CD4-positive, alpha-beta T cell treated with Interleukin-2 at 100 ng/mL for 4 hours (primary cell): ENCODE measurements at places on chromosomes 11 and 22.

DNA sequence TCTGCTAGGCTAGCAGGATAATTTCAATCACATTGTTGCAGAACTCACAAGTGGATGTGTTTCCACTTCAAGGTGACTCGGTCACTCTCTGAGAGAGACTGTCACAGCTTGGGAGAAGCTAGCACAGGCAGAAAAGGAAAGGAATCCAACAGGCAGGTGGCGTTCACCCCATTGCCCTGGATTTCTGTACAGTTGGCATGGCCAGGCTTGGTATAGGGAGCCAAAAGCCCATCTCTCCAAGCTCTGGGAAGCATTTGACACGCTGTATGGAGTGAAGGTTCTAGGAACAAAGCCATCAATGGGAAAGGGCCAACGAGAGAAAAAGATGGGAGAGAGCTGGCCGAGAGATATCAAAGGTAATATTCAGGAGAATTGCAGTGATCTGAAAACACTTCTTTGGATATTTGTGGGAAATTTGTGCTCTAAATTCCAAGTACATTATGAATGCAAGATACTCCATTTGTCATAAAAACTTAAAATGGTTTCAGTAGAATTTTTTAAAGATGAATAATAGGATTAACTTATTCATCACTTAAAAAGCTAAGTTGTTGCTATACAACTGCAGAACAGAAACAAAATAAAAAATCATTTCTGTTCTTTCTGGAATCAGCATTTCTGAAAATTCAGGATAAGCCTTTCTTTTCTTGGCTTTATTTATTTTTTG lies 223.5 kb upstream of the NTM start:
- DNase-seq = no peak

DNA sequence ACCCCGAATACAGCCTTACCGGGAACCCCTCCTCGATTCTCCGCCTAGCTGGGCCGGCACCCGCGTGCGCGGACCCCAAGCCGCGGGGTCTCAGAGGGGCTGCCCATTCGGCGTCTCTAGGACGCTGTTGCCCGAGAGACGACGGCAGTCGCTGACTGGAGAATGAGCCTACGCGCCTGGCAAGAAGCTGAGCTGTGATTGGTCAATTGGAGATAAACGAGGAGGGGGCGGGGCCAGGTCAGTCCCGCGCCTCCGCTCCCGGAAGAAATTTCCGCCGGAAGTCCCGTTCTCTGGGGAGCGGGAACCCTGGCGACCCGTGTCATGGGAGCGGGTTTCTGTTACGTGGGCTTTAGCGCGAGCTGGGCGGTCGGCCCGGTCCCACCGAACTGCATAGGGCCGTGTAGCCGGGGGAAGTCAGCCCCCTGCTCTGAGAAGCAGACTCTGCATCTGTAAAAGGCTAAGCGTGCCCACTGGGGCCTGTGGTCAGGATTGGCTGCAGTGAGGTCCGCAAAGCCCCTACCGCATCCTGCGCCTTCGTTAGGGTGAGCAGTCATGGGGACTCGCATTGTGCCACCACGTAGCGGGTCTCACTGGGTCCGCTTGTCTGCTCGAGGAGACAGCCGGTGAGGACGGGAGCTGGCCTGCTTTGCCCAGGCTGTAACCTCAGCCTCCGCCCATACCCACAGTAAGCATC lies at the start of gene EFCAB6:
TSS of gene EFCAB6 (minus strand) at position 157 of the 694 bp plus-strand sequence. CDS start 29,987 bp downstream, outside the sequence.
- DNase-seq = peak; percentile 91

DNA sequence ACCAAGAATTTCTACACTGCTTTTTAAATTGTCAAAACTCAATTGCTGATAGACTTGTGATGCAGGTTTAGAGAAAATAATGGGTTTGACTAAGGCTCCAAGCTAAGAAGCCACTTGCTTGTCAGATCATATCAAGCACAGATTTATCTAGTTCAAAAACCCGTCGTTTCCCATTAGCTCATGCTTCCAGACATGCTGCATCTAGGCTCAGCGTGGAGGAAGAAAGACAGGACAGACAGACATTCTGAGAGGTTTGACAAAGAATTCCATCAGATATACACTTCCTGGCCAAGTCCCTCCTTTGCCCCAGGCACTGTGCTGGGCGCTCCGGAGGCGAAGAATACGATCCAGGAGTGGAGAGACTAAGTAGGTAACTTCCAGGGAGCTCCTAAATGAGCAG lies 76.8 kb downstream of the KCNC1 start:
- no peak for DNase-seq

DNA sequence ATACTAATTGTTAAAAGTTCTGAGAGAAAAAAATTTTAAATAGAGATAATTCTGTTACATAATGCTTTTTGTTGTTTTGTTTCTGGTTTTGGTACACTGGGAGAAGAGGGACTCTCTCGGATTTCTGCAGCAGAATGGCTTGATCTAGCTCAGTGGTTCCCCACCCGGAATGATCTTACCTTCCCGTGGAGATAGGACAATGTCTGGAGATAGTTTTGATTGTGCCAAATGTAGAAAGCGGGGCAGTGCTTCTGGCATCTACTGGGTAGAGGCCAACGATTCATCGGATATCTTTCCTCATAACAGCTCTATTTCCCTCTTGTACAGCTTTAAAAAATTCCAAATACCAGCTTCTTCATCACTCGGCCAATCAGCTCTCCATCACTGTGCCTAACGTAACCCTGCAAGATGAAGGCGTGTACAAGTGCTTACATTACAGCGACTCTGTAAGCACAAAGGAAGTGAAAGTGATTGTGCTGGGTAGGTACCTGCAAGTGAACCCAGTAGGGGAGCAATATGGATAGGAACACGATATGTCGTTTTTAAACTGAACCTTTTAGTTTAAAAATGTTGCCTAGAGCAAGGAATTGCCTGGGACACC lies 13.2 kb downstream of the CRTAM start:
- DNase-seq = peak; percentile 53

DNA sequence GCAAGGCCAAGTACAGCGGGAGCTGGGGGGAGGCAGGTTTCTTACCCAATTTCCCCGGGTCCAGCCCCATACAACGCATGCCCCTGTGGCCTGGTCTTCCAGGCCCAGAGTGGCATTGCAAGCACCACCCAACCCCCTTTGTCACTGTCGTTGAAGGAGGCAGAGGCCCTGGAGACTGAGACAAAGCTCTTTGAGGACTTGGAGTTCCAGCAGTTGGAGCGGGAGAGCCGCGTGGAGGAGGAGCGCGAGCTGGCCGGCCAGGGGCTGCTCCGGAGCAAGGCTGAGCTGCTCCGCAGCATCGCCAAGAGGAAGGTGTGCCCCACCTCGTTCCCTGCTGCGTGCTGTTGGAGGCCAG lies 27.8 kb downstream of the PHLDB1 start:
- no peak for DNase-seq

DNA sequence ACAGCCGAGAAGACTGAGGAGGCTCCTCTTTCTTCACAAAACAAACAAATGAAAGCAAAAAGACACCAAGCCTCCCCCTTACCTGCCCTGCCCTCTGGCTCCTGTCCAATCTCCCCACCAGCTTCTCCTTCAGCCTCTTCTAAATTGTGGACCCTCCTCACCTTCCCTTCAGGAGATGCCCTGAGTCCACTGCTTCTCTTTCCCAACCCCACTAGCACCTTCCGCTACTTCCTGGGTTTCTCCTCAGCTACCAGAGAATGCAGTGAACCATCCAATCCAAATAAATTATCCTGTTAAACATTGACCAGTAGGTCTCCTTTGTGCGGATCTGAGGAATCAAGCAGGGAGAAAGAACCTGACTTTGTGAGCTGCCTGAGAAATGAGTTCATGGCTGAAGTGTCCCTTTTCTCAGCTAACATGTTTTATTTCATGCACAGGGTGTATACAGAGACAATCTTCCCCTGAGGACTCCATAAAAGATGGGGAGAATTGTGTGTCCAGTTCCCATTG lies 63.2 kb upstream of the VPREB1 start:
- no peak for DNase-seq

GRCh38 chr11:105104292-105104691 lies 35.3 kb downstream of the CARD18 start:
- DNase-seq = no peak

- DNase-seq = no peak
Measured at GRCh38 chr22:49349181-49349835, 478.4 kb downstream of the BRD1 start.

DNA sequence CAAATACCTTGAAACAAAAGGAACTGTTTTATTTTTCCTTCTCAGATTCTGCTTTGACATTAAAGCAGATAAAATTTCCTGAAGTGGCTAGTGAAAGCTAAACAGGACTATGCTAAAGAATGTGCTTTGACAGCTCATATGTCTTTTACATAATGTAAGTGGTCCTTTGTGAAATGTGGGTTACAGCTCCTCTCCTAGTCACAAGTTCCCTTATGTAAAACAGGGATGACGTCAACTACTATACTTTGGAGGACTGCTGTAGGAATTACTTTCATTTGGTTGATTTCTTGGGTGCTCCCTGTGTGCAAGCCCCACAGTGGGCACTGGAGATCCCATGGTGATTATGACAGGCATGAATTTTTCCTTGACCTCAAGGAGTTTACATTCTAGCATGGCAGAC lies 216.6 kb upstream of the NARS2 start:
- no peak for DNase-seq

GRCh38 chr11:131511794-131512193 lies 141.4 kb downstream of the NTM start:
- DNase-seq = no peak

GRCh38 chr11:28026634-28027290 lies 81.2 kb downstream of the KIF18A start:
- no peak for DNase-seq

- no peak for DNase-seq
Measured at GRCh38 chr22:49533886-49534285, 293.8 kb downstream of the BRD1 start.

DNA sequence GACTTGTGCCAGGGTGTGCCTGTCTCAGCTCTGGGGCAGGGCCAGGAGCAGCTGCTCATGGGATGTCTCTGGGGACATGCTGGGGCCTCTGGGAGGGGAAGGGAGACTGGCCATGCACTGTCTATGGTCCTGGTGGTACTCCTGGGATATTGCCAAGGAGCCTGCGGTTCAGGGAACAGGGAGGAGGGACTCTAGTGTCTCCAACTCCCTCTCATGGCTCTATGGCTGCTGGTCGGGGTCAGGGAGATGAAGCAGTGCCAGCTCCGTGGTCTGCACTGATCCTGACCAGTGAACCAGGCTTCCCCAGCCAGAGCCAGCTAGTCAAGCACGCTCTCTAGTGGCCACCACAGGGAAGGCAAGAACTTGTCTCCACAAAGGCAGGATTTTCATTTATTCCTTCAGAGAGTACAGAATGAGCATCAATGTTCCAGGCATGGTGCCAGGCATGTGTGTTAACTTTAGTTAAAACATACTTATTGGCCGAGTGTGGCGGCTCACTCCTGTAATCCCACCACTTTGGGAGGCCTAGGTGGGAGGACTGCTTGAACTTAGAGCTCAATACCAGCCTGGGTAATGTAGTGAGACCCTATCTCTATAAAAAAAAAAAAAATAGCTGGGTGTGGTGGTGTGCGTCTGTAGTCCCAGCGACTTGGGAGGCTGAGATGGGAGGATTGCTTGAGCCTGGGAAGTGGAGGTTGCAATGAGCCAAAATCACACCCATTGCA lies 2.5 kb upstream of the BEST1 start:
- DNase-seq = peak; percentile 68

DNA sequence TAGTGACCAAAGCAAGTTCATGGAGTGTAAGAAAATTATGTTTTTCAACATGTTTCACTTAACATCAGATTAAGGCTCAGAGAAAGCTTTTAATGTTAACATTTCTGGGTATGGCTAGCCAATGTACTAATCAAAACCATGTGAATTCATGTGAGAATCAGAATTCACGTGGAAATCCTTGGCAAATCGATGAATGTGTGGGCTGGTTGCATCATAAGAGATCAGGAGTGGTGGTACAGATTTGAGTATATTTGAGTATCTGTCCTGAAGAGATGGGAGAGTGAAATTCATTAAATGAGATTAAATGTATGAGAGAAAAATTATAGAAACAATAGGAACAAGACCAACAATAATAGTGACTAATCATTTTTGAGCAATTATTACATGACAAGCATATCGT lies 638.6 kb upstream of the ANO5 start:
- no peak for DNase-seq

GRCh38 chr11:16454289-16454863 lies 98.0 kb upstream of the SOX6 start:
- DNase-seq = no peak
